ENCODE measurements at places on chromosomes 5 and 9.

GRCh38 chr5:157339409-157339808, 73.5 kb downstream of the CYFIP2 start:
- no peak for DNase-seq

DNA sequence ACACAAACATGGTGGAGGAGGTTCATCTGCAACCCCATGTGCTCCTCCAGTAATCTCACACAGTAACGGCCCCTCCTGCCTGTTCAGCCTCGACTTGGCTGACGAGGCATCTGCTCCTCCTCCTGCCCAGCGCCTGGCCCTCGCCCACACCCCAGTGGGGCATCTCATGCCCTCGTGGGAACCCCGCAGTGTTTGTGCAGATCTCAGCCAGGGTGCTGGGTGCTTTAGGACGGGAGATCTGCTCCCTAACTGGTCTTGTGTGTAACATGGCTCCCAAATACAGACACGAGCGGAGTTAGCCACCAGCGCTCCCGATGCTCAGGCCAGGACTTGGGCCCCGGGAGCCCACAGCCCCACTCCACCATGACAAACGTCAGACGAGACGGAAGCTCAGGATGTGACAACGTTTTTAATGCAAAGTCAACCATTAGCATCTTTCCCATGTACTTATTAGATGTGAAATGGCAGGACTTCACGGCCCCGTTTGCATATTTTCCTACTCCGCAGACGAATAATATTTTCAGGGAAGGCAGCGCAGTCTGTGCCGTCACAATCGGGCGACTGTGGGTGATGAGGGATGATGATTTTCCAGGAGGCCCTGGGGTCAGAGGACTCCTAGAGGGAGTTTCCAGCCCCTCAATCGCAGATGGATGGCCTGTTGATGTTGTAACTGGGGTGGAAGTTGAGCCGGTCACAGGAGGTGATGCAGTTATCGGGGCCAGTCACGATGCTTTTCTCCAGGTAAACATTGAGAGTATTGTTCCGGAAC, 5.5 kb upstream of the MRPS2 start:
- no peak for DNase-seq

DNA sequence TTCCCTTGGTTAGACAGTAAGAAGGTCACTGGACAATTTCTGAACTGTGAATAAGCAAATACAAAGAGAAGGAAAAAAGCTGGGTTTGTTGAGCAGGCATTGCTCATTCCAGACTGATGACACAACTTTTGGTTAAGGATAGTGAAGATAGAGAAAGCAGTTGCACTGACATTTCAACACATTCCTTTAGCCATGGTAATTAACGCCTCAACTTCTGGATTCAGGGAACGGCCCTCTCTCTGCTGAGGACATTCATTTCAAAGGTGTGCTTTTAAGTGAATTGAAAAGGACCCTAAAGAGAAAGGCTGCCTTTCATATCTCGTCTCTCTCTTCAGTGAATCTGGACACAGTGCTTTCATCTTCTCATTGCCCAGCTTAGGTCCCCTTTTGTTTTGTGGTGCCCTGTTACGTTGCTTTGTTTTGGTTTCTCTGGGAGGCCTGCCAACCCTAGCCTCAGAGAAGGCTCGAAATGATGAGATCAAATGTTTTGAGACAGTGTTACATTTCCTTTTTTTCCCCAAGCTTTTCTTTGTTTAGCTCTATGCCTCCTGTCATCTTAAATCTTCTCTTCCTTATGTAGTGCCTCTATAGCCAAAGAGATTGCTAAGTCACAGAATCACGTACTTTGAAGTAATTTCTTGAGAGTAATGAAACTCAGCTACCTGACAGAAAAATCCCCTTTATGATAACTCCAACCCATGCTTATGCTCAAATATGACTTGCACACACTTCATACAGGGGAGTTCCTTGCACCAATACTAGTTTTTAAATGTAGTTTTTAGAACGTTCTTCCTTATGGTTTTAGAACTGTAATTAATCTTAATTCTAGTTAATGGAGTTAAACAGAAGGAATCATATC, 94.4 kb upstream of the IFNE start:
- DNase-seq: peak; percentile 34

DNA sequence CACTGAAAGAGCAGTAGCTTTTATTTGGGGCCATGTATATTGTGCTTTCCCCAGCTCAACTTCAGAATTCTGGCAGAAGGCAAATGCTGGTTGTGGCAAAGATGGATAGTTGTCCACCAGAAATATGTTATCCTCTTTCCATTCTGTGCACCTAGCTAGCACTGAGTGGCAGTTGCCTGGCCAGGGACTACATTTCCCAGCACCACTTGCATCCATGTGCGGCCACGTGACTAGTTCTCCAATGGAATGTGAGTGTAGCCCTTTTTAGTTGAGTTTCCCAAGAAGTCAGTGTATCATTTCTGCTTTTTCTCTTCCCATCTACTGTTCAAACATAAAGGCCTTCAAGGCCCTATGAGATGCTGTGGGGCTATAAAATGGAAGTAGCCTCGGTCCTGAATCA, 354.0 kb upstream of the CLINT1 start:
- no peak for DNase-seq

- no peak for DNase-seq
Measured at GRCh38 chr5:127958421-127959011, 125.0 kb upstream of the SLC12A2 start.
